Activated CD4-positive, alpha-beta T cell treated with anti-CD3 and anti-CD28 coated beads for 24 hours (primary cell): ENCODE measurements at places on chromosomes 6 and 20.

DNA sequence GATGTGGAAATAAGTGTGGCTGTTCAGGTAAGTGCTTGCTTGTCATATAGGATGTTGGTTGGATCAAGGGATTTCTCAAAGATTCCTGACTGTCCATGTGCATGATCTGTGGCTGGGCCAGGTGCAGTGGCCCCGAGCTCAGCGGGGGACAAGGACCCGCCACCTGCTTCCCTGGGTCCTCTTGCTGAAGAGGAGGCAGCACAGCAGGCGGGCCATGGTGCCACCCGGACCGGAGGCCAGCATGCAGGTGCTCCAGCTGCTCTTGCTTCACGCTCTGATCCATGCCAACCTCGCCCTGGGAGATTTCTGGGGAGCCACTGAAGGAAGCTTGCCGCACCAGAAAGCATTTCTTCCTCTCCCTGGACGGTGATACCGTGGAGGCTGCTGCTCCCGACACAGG is 173.8 kb downstream of the HIVEP2 start:
- no peak for DNase-seq

DNA sequence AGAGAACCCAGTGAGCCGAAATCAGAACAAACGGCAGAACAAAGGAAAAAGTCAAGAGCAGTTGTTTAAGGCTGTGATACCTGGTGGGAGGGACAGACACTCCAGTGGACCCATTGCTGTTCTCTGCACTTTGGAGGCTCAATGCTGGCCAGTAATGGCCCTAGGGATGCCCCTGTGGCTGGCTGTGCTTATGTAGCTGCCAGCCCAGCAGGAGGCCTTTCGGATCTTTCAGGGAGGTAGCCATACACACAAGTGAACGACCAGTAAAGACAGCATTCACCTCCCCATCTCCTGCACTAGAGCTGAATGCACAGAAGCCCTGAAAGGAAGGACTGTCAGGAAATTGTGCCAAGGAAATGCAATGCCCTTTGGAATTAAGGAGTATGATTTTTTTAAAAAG is 34.3 kb downstream of the GPLD1 start:
- no peak for DNase-seq

DNA sequence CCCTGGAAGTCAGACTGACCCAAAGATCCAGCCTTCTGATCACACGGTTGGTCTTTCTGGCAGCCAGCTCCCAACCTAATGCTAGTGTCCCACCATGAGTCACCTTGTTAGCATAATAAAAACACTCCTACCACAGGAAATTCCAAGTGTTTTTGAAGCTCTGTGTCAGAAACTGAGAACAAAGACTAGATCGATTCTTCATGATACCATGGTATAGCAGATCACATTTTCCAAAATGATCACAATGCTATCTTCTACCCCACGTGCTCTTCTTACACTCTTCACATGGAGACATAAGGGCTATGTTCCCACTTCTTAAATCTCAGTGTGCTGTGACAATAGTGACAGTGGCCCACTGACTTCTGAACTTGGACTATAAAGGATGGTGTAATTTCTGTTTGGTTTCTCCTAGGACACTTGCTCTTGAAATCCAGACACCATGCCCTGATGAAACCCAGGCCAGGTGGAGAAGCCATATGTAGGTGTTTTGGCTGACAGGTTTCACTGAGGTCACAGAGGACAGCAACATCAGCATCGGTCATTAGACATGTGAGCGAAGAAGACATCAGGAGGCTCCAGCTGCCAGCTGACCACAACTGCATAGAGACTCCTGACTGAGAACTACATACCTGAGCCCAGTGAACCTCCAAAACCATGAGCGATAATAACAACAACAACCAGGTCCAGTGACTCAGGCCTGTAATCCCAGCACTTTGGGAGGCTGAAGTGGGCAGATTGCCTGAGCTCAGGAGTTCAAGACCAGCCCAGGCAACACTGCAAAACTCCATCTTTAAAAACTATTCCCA is 57.5 kb downstream of the MKKS start:
- DNase-seq: no peak

DNA sequence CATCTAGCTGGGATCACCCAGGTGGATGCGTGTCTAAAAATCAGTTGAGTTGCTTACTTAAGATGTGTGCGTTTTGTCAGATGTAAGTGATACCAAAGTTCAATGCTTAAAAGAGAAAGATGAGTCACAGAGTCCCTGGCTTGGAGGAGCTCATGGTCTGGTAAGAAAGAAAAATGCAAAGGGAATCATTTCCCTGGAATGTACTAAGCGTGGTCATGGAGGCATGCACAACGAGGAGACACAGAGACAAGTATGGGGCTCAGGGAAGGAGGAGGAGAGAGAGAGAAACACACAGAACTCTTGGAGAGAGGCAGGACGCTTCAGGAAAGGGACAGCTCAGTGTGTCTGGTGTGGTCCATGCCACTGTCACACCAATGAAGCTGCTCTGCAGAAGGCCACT is 186.9 kb upstream of the GMDS start:
- no peak for DNase-seq

DNA sequence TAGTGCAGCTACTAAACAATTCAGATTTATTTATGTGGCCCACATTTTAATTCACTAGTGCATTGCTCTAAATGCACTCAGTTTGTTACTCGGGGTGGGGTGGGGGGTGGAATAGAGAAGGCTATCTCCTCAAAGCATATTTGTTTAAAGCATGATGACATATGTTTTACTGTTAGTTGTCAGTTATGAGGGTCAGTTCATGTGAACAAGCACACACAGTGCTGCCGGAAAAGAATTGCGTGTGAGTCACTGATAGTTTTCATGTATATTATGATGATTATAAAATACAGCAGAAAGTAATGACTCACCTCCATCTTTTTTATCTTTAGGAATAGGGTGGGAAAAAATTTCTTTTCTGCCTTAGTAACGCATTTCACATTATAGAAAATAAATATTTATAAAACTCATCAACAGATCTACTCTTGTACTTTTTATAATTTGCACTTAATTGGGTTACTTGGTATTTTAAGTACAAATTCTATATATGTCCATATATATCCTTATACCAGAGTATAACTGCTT is 42.2 kb upstream of the STXBP5 start:
- DNase-seq: no peak

GRCh38 chr6:106161893-106162292 is 75.8 kb downstream of the PRDM1 start:
- DNase-seq: no peak

DNA sequence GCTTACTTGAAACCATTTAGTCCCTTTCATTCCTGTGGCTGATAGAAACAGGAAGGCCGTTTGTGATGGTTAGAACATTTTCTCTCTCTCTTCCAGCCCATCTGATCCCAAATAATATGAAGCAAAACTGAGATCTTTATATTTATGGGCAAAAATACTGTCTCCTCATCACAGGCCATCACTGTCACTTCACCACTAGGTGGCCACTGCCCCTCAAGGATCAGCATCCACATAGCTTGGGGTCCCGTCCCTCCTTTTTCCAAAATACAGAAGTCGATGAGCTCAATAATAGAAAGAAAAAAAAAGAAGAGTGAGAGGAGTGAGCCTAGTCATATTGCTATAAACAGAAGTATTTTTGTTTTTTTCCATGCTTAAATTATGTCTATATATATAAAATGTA is 46.4 kb upstream of the LAMP5 start:
- DNase-seq: no peak

GRCh38 chr6:118086159-118086558 is 179.1 kb downstream of the SLC35F1 start:
- DNase-seq: no peak

DNA sequence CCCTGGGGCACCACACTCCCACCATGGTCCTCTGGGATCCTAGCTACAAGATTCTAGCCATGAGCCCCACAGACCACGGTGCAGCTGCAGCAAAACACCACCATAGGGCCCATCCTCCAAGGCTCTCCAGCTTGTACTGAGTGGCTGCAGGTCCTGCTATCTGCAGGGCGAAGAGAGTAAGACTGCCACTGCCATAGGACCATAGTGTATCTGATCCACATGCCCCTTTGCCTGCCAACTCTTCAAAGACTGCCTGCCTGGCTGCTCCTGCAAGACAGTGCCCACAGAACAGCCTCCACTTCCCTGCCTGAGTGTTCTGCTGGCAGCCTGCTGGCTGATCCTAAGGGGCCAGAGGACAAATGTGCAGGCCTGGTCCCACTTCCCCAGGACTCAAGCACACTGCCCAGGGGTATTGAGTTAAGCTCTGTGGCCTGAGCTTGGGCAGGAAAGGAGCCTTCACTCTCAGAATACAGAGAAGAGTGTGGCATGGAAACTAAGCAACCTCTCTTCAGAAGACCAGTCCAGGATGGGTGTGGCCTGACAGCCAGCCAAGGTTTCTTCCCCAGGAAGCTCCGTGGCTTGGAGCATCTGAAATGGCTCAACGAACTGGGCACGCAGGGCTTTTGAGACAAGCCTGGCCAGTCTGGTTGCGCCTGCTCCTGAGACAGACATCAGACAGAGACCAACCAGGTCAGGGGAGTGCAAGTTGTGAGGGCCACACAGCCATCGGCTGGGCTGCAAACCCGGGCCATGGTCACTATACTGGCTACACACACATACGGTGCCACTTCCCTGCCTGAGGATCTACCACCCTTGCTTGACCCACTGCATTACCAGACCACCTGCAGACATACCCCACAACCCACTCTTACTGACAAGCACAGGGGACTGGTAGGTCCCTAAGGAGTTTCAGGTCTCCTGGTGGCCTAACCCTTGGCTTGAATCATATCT is 54.5 kb downstream of the RNGTT start:
- DNase-seq: no peak

GRCh38 chr6:11241154-11241792 is 8.8 kb upstream of the NEDD9 start:
- DNase-seq: no peak

DNA sequence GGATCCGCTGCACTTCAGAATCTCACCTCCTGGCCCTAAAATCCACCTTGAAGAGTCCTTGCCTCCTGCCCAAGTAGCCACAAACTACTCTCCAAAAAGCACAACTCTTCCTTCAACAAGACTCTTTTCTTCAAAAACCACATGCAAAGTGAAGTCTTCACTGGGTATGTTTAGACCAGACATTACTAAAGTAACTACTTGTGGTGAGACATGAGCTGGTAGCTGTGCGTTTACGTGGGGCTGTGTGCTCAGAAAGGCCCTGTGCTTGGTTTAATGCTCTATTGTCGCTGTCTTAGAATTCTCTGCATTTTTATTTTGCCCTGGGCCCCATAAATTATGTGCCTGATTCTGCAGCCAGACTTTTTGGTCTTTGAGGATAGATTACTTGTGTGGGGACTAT is 104.4 kb upstream of the HDAC2 start:
- no peak for DNase-seq

GRCh38 chr6:125791151-125791819 is 525 bp downstream of the NCOA7 start:
- DNase-seq: peak; percentile 15

- DNase-seq: no peak
Measured at GRCh38 chr6:11645016-11645415, 107.5 kb downstream of the TMEM170B start.

- no peak for DNase-seq
Measured at GRCh38 chr20:56391037-56391436, 978 bp downstream of the AURKA start.

- DNase-seq: no peak
Measured at GRCh38 chr20:32139947-32140346, 30.4 kb downstream of the TM9SF4 start.

- no peak for DNase-seq
Measured at GRCh38 chr6:150510576-150510975, 89.1 kb upstream of the PLEKHG1 start.

- DNase-seq: no peak
Measured at GRCh38 chr6:80143419-80143937, 37.0 kb downstream of the BCKDHB start.

DNA sequence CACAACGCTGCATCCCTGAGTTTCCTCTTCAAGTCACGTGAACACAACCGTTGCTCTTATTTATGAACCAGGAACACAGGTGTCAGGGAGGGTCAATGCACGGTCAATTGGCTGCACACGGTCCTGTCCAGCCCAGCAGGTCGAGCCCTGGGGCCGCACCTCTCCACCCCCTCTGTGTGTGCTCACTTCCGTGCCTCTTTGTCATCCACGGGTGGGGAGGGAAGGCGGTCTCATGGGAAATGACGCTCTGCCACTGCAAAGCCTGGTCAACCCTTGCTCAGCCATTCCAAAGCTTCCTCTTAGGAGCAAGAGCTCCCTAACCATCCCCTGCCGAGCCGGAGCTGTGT is 38.7 kb downstream of the DACT2 start:
- no peak for DNase-seq

- DNase-seq: no peak
Measured at GRCh38 chr6:124298730-124299129, 495.1 kb downstream of the NKAIN2 start.

DNA sequence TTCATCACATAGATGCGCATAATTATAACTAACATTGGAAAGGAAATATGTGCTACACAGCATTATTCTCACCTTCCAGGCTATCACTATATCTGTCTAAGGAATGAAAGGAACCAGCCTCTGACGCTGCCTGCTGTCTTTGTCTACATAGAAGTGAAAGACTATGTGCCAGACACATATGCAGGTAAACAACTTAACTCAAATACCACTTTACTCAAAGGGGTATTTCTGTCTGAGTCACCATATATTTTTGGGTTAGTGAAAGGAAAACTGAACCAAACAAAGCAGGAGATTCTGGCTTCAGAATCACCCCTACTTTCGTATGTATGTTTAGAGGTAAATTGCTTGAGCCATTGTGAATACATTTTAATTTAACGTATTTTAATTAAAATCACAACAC is 328.6 kb upstream of the PLCB4 start:
- no peak for DNase-seq

- DNase-seq: no peak
Measured at GRCh38 chr6:146914489-146915483, 289.4 kb upstream of the STXBP5 start.

DNA sequence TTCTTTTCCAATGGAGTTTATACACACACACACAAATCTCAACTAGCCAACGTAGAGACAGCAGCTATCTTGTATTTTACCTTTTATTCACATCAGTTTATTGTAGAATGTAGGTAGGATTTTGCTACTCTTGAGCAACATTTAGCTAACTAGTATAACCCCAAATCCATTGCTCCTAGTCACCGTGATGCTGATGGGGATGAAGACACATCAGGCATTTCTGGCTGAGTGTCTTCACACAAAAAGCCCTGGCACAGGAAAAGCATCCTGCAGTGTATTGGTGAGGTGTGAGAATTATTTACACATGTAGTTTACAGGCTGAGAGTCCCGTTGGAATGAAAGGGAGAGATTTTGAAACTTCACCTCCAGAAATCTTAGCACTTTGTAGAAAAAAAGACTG is 65.9 kb upstream of the FBXL4 start:
- DNase-seq: no peak

- no peak for DNase-seq
Measured at GRCh38 chr6:110116258-110116657, 63.2 kb downstream of the WASF1 start.

DNA sequence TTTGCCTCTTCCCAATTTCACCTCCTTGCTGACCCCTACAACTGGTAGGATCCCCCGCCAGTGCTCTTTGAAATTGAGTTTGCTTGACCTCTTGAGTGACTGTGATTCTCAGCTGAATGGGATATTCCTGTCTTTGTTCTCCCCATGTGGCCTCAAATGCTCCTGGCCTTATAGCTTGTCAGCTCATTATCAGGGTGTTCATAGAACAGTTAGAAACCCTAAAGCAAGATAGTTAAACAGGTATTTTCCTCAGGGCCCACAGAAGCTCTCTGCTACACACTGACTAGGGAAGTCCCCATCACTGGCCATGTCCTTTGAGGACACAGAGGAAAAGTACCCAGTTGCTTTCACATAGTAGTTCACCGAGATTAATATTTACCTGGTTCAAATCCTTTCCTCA is 211.5 kb upstream of the DTNBP1 start:
- no peak for DNase-seq
